ENCODE measurements at places on chromosomes 12 and 14.
A peak's percentile ranks its signal among the peaks of the same experiment; 100 is the strongest.

- peak; percentile 69 for DNase-seq
Observed at GRCh38 chr12:16939871-16940306, 333.9 kb upstream of the LMO3 start.

DNA sequence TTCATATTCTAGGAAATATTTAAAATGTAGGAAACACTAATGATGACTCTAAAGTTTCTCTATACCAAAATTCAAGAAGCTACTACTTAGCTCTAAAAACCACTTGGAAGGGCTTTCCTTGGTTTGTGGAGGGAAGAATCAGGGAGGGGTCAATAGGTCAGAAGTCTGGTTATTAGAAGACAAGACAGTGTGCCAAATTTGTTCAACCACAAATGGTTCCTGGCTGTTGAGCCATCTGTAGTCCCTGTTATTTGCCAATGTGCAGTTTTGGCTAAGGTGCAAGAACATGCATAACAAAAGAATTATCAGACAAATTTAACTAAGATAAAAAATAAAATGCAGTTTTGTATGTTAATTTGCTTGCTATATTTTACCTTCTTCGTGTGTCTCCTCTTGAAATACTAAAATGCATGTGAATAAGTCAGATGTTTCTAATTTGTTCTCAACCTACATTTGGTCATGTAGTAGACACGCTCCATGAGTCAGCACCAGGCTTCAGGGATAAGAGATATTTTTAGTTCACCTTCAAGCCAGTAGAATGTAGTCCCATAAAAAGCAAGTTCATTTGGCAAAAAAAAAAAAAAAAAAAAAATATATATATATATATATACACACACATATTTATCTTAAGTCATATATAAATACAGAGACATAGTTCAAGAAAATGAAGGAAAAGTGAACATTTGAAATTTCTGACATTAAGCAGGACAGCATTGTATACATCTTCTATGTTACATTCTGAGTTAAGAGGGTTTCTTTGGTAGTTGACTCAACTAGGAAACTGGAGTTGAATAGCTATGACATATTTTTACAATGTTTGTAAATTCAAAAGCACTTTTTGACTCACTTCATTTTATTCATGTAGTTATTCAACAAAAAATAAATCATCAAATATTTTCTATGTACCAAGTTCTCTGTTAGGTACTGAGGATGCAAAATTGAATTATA, 123.3 kb downstream of the KCNC2 start:
- no peak for DNase-seq

DNA sequence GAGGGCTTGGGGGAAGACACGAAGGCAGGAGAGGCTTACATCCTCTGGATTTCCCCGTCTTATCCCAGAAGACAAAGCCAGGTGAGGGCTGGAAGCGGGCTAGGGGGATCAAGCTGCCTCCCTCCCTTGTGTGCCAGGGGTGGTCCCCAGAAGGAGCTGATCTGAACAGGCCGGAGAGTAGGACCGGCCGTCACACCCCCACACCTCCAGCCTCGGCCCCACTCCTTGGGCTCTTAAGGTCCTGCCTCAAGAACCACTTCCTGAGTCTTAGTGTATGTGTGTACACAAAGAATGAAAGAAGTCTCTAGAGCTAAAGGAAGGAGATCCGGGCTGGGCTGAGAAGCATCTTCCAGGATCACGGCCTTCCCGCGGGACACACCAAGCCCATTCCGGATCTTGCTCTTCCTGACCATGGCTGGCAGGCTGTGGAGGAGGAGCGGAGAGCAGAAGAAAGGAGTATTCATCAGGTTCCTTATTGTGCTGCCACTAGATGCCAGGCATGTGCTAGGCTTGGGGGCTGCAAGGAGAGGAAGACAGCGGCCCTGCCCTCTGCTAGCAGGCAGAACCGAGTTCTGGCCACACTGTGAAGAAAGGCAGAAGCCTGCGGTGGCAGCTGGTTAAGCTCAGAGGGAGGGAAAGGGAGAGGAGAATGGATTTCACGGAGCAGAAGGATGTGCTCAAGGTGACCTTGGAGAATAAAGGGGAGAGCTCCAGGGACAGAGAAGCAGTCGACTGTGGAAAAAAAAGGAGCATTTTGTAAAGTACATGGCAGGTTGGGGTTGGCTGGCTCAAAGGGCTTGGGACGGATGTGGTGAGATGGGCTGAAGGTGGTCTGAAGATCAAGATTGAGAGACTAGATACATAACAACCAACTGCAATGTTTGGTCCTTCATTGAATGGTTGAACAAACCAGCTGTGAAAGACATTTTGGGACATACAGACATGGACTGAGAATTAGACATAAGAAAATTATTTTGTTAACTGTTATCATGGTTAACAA, 1.3 kb upstream of the CD63 start:
- DNase-seq = no peak

- peak; percentile 21 for DNase-seq
Observed at GRCh38 chr12:78146365-78146772, 315.7 kb downstream of the NAV3 start.
